ENCODE measurements at places on chromosomes 7 and 10.

DNA sequence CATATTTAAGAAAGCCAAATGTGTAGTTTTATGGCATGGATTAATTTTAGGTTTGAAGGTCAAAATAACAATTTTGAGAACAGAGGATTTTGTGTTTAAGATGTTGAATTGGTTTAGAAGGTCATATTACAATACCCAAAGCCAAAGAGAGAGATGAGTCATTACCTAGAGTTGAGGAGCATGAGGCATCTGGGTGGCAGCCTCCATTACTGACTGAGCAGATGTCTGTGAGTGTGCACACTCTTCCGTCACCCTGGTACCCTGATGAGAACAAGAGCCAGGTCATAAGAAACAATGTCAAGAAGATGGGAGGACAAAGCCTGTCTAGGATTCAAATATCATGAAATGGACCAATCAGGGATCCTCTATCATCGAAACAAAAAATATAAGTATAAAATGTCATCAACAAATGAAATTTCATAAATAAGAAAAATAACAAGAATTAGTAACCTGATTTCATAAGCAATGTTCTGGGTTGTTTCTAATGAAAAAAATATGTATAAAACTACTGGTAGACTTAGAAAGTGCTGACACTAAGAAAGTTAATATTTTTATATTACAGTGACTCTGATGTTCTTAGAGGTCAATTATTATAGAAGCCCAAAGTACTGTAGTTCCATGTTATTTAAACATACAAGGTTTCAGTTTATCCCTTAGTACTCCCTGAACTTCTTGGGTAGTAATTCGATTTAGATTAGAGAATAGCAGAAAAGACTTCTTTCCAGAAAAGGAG, 20.0 kb downstream of the CUBN start:
- DNase-seq: no peak

- DNase-seq: no peak
Observed at GRCh38 chr7:985915-986741, 3.1 kb downstream of the CYP2W1 start.

- DNase-seq: no peak
Observed at GRCh38 chr7:32879460-32879859, 12.1 kb downstream of the KBTBD2 start.

DNA sequence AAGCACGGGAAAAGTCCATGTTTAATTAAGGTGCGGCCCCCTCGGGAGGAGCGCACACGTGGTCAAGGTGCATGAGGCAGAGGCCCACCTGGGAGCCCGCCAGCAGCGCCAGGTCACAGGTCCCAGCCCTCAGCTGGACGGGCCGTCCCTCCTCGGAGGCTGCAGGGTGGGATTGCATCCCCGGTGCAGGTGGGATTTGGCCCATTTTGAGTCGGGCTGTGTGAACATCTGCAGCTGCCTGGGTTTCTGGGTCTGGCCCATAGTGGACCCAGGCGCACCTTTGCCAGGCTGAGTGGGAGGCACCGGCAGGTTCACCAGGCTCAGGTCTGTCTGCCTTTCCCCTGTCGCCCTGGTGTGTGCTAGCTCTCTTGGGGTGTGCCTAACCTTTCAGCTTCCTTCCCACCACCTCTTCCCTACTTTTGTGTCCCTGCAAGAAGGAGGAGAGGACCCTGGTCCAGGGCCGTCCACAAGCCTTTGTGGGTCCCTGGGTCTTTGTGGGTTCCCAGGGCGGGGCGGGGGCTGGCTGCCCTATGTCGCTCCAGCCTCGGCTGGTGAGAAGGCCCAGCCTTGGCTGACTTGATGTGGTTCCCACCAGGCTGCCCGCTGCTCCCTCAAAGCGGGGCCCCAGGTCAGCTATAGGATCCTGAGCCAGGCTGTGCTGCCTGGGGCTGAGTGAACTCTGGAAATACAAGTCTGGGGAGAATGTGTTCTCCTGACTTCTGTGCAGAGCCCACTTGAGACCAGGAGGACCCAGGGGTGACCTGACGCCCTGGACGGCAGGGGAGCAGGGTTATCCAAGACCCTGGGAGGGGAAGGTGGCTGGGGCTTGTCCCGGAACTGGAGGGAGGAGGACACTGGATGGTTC, 186.7 kb upstream of the SHH start:
- DNase-seq: no peak

DNA sequence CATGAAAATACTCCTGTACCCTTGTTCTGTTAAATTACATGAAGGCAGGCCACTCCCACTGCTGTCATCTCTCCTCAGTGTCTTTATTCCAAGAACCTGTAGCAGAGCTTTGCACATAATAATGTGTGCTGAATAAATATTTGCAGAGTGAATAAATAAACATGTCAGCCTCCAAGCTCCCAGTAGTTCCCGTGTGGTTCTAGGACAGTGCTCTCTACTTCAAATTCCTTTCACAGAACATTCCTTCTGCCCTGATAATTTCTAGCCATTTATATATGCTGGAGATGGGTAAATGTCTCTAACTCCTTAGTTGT, 20.3 kb upstream of the HYAL4 start:
- no peak for DNase-seq

DNA sequence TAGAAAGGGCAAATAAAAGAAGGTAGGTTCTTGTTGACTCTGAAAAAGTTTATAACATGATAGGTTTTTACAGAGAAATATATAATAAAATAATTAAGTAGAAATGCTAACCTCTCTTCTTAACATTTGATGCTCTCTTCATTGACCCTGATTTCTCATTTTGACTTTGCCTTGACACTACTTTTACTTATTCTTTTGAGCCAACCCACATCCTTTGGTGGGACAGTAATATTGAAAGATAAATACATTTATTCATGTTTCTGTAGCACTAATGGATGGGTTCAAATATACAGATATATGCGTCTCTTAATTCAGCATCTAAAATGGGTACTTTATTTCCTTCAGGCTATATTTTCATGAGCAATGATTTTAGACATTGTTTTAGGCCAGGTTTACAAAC, 34.4 kb downstream of the DDC start:
- DNase-seq: no peak

GRCh38 chr7:77276120-77276519, 76.5 kb upstream of the FGL2 start:
- no peak for DNase-seq

DNA sequence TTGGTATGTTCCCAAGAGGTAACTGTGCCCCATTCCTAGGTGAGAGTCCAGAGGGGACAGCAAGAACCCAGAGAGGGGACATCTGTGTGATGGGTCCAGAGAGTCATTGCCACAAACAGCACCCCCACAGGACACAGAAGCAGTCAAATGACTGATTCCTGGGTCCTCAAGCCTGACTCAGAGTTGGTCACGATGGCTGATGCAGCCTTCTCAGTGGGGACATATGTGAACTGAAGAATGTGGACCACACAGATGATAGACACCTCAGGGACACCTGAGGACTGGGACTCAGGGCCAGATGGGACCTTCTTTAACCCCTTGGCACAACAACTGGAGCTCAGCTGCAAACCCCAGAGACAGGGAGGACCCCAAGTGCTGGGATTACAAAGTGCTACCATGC, 96.5 kb downstream of the STRA8 start:
- DNase-seq: no peak

- no peak for DNase-seq
Observed at GRCh38 chr7:149252378-149252777, 9.6 kb upstream of the ZNF783 start.

GRCh38 chr10:31698181-31698830, 230.3 kb downstream of the ARHGAP12 start:
- no peak for DNase-seq

DNA sequence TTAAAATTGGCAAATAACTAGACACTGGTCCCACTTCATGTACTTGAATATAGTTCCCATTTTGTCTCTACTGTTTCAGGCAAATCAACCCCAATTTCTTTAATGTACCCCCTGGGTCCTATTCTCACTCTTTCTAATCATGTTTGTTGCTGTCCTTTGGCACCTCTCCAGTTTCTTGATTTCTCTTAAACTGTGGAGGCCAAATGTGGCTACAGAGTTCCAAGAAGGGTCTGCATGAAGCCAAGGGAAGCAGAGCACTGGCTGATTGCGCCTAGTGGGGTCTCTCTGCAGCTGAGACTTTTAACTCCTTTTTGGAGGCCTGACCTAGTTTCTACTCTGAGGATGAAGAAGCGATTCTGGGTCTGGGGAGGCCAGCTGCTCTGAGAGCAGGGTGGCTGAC, 6.7 kb upstream of the ADAM12 start:
- DNase-seq: no peak

DNA sequence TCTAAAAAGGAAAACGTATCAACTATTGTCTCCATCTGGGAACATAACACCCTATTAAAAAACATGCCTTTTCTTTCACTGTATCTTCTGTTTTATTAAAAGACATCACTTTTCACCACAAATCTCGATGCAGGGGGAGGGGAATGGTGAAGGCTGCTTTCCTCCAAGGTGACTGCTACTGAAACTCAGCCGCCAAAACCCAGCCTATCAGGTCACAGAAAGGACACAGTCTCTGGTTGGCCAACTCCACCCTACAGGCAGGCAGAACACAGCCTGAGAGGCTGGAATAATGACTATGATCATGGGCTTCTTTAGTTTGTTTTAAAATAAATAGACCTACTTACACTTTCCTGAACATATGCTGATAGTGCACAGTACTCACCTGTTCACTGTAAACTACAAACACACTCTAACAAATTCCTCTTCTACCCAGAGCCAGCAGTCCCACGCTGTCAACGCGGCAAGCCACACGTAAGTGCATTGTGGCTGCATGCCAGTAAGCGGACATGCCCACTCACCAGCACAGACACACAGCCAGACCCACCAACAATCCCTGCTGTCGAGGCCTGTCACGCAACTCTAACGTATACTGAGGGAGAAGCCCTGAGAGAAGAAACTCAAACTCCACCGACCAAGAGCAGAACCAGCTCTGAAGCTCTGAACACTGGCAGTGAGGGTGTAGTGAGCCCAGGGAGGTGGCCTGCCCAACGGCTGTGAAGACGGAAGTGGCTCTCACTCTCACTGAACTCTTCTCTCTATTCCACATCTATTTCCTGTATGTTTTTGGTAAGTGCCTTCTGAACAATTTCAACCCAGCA, 41.8 kb downstream of the NCAPG2 start:
- no peak for DNase-seq

DNA sequence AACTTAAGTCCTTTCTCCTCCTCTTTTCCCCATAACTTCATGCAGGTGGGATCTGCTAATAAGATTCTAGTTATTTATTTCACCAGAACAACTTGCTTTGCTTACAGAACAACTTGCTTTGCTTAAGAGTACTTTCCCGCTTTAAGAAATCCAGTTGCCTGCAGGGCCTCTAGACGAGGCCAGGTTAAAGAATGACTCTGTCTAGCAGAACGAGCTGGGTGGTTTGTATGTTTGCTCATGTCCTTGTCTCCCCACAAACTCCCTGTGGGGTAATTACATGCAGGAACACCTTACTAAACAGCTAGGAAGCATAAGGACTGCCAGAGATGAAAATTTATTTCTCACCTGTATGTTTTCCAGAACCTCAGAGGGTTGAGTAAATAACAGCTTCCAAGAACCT, 8.8 kb upstream of the FZD8 start:
- DNase-seq: no peak

GRCh38 chr7:91285696-91286355, 21.6 kb downstream of the FZD1 start:
- no peak for DNase-seq

DNA sequence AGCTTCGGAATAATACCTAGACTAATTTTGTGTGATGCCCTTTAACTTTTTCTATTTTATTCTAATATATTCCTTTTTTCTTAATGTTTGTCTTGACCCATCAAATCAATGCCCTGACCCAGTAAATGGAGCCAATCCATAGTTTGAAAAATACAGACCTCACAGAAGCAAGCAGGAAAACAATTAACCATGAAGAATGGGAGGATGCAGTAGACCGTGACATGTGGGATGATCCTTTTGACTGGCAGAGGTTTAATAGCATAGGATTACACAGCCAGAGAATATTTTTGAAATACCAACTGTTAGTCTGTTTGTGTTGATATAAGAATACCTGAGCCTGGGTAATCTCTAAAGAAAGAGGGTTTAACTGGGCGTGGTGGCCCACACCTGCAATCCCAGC, 142.6 kb upstream of the NEBL start:
- no peak for DNase-seq

GRCh38 chr7:134016223-134016941, 110.8 kb upstream of the LRGUK start:
- DNase-seq: no peak

DNA sequence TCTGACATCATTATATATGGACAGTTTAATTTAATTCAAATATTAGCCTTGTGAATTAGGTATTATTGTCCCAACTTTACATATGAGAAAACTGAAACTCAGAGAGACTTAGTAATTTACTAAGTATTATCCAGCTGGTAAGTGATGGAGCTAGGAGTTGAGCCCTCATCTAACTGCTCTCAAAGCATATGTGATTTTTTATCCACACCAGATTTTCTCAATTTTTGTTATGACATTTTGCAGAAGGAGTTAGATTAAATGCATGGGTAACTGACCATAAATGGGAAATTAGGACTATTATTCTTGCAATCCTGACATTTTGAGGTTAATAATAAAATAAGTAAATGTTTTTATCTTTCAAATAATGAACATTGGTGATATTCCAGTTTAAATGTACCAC, 778.3 kb upstream of the SORCS1 start:
- no peak for DNase-seq

- DNase-seq: no peak
Observed at GRCh38 chr10:79254333-79255006, 92.8 kb upstream of the PPIF start.

DNA sequence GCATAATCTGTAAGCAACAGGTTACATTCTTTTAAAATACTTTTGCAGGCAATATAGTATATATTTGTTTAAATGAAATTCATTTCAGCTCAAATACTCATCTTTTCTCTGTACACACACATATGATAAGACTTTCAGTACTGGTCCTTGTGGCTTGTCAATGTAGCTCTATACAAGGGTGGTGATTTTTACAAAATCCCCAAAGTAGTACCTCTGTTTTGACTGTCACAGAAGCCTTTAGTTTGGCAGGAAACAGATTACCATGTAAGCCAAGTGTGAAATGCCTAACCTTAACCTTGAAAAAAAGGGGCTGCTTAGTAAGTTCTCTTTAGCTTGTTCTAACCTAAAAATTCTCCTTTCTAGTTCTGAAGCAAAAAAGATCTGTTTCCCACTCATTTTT, 87.9 kb downstream of the KCND2 start:
- DNase-seq: no peak

GRCh38 chr10:90579602-90580242, 278.1 kb downstream of the HTR7 start:
- no peak for DNase-seq
